Activated CD4-positive, alpha-beta T cell treated with anti-CD3 and anti-CD28 coated beads, Interleukin-2, Interleukin-6, amounts not matched to agents 100 ng/mL and 50 ng/mL, durations not matched to agents 16 hours and 8 hours (primary cell): ENCODE measurements at places on chromosomes 2 and 18.

DNA sequence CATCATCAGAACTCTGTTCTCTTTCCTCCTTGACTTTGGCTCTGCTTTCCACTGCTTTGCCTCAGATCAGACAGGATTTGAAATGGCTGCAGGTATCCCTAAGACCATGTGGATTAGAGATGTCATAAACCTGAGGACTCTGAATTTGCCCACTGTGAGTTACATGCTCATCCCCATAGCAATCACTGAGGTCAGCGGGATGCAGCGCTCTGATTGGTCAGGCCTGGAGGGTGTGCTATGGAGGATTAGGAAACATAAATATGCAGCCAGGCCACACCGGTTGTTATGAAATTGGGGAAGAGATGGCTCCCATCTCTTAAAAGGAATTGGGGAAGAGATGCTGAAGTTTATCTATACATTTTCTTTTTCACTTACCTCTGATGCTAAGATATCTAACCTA lies 73.7 kb upstream of the DNAJC10 start:
- peak; percentile 55 for DNase-seq

- no peak for DNase-seq
Observed at GRCh38 chr2:106782681-106783080, 103.3 kb downstream of the ST6GAL2 start.

DNA sequence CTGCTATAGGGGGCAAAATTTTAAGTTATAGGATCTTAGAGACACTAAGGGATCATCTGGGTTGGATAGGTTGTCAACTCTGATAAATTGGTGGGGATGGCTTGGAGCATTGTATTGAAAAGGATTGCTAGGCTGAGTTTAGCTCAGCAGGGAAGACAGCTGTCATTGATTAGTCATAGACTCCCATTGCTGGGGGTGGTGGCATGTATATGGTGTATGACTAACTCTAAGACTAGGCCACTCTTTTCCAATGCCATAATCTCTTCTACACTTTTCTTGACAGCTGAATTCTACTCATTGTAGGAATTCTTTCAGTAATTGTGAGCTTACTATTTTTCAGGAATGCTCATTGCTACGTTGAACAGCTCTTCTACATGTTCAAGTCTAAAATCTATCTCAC lies 81.3 kb upstream of the PELI1 start:
- DNase-seq, result no peak

GRCh38 chr2:40004336-40004735 lies 225.3 kb upstream of the THUMPD2 start:
- no peak for DNase-seq

DNA sequence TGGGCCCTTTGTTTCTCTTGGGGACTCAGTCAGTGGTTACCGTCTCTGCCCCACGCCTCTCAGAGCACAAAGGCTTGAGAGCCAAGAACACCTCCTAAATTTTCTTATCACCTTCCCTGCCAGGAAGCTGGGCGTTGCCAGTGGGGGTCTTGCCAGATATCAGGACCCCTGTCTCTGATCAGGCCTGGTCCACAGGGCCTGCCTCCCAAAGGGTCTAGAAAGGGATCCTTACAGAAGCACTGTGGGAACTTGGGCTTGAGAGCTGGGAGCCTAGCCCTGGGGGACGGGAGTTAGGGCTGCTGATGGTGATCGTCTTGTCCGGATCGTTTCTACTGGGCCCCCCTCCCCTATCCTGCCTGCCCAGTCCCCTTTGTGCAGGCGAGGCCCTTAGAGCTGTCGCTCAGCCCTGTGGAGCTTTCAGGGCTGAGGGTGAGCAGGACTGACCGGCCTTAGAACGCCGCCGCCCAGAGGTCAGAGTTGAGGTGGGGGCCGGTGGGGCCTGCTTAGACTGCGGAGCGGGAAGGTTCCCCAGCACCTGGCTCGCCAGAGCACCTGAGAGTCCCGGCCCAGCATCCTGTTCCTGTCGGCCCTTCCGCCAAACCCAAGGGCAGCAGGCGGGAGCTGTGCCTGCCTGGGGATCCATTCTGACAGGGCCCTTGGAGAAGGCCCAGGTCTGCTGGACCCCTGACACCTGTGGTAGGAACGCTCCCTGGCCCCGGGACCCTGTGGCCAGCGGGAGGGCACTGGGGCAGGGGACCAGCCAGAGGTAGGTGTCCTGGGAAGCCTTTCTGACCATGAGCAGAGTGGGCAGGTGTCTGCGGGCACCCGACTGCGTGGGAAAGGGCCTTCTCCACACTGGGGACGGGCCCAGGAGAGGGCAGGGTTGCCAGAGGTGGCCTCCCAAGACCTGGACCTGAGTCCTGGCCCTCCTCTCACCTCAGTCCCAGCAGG lies 956 bp downstream of the ESPNL start:
- DNase-seq, result no peak

- DNase-seq, result no peak
Observed at GRCh38 chr2:177221534-177221933, 8.9 kb downstream of the HNRNPA3 start.
